ENCODE measurements at places on chromosomes 5 and 9. TPM values are rescaled to one million over a fixed set of nuclear protein-coding genes. Genes with fewer than 3 reads are reported as not detected.

DNA sequence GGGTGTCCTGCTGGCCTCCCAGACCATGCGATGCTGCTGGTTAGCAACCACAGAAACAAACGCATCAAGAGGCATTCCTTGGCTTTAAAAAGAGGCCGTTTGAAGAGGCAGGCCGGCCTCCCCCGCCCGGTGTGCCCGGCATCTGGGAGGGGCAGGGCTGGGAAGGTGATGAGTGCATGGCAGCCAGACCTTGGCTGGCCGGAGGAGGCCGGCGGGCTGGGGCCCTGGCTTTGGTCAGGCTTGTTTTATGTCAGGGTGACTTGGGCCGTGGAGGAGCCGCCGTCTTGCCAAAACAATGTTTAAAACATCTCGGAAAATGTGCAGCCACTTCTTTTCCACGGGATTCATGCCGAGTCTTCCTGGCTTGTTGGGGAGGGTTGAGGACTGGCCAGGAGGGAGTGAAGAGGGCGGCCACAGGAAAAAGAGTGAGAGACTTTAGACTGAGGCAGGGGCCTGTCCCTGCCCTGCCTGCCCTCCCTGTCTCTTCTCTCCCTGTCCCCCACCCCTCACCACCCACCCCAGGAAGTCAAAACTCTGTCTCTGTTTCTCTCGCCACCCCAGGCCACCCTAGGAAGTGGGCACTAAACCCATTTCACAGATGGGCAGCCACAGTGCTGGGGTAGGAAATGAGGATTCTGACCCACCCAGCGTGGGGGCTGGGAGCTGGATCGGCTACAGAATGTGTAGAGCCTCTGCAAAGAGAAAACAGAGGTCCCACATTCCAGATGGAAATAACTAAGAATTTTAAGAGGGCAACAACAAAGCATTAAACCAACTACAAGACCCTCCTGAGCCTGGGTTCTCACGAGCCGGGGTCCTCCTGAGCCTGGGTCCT, 143.0 kb downstream of the RXRA start:
- H3K27me3 ChIP-seq, result no peaks in the 10 kb centered on the region
- H3K4me3 ChIP-seq, result no peak overlapping the region
- DNase-seq, result no peak
- no peak overlapping the region for H3K27ac ChIP-seq
- H3K36me3 ChIP-seq, result no peaks in the 10 kb centered on the region

- H3K4me1 ChIP-seq, result no peaks in the 10 kb centered on the region
- H3K27ac ChIP-seq, result no peak overlapping the region
- H3K4me3 ChIP-seq, result no peak overlapping the region
These were observed 196.1 kb downstream of the GAS1 start for GRCh38 chr9:86751207-86751606.

DNA sequence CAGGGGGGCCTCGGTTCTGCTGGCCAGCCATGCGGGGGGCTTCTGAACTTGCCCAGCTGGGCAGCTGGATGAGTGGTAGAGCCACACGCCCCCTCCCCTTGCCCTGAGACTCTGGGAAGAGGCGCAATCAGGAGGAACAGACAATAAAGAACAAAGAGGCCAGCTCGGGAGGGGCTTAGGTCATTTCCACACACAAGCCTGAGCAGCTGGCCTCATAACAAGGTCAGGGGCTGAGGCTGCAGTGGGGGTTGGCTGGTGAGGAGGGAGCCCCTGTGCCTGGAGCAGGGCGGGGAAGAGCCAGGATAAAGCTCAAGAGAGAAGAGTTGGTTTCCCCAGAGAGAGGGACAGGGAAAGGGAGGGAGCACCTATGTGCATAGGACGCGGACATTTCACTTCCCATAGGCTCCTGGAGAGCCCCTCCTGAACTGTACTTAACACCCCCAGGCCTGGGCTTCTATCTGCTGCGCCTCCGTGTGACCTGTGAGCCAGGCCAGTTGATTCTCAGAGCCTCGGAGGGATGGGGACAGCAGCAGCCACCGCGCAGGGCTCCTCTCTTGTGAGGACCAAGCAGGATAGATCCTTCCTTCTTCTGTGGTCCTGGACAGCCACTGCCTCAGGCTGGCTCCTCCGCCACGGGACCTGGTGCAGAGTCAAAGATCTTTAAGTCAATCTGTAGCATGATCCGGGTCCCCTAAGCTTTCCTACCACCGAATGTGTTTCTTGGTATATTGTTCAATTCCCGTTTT, 75.3 kb upstream of the GGTA1 start:
- no peak overlapping the region for H3K27ac ChIP-seq
- peaks cover 9% of the 10 kb centered on the region for H3K4me1 ChIP-seq
- no peak overlapping the region for H3K4me3 ChIP-seq
- H3K36me3 ChIP-seq, result no peaks in the 10 kb centered on the region
- no peaks in the 10 kb centered on the region for H3K27me3 ChIP-seq

DNA sequence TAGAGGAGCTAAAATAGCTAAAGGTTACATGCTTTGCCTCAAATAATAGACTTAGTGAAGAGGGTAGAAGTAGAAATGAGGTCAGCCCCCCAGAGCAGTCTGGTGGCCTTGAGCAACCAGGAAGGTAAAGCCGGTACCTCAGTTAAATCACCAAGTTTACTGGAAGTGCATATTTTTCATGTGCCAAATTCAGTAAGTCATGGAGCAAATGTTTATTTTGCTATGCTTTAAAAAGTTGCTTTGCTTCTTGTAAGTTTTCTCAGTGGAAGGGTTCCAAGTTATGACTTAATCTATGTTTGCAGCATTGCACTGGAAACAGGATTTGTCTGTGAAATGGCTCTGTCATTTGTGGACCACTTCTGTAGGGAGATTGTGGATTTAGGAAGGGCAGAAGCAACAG, 256.7 kb downstream of the ARRDC3 start:
- no peak for DNase-seq
- no peak overlapping the region for H3K4me3 ChIP-seq
- H3K36me3 ChIP-seq, result 0 out of 2 replicates have a peak, but pooled peaks cover 2% of the 10 kb centered on the region
- no peak overlapping the region for H3K27ac ChIP-seq
- H3K4me1 ChIP-seq, result 0 out of 2 replicates have a peak, but pooled peaks cover 4% of the 10 kb centered on the region
- H3K27me3 ChIP-seq, result no peaks in the 10 kb centered on the region

GRCh38 chr5:151202381-151203139, 21.3 kb downstream of the CCDC69 start:
- no peak for DNase-seq
- no peaks in the 10 kb centered on the region for H3K36me3 ChIP-seq
- no peaks in the 10 kb centered on the region for H3K27me3 ChIP-seq

DNA sequence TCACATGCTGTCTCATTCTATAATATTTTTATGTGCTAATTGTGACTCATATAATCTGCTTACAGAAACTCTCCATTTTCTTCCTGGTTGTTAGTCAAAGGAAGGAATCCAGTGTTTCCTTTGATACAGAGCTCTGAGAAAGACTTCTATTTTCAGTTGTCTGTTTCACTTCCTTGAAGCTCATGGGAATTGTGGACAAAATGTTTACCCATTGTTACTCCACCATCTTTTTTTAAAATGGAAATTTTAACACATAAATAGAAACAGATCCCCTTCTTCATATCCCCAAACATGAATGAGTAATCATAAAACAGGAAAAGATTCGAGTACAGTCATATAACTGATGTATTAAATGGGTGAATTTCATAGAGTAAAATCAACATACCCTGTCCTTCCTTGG, 42.0 kb upstream of the KCNN2 start:
- no peaks in the 10 kb centered on the region for H3K4me1 ChIP-seq
- H3K4me3 ChIP-seq, result no peak overlapping the region
- H3K27ac ChIP-seq, result no peak overlapping the region
- peaks cover 3% of the 10 kb centered on the region for H3K36me3 ChIP-seq

DNA sequence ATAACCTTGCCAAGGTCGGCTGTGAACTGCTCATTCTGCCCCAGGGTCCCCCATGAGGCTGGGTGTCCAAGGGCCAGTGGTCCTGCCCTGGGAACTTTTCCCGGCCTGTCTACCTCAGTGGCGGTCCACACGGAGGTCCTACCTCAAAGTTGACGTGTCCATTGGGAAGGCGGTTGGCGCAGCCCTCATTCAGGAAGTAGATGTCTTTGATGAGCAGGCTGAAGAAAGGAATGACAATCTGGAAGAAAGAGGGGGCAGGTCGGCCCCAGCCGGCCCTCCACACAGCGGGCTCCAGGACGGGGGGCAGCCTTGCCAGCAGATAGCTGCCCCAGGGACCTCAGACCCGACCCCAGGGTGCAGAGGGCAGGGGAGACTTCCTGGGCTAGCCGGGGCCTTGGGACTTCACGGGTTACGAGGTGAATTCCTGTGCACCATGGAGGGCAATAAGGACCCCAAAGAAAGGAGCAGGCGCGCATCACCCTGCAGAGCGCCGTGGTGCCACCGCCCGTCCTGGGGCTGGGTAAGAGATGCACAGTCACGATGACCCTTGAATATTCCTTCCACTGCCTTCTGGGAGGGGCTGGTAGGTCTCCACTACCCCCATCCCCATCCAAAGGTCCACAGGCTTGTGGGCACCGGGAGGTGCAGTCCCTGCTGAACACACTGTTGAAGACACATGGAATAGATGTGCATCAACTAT, 42.9 kb upstream of the RNF130 start:
- DNase-seq, result no peak
- H3K36me3 ChIP-seq, result no peaks in the 10 kb centered on the region
- H3K4me3 ChIP-seq, result no peak overlapping the region

DNA sequence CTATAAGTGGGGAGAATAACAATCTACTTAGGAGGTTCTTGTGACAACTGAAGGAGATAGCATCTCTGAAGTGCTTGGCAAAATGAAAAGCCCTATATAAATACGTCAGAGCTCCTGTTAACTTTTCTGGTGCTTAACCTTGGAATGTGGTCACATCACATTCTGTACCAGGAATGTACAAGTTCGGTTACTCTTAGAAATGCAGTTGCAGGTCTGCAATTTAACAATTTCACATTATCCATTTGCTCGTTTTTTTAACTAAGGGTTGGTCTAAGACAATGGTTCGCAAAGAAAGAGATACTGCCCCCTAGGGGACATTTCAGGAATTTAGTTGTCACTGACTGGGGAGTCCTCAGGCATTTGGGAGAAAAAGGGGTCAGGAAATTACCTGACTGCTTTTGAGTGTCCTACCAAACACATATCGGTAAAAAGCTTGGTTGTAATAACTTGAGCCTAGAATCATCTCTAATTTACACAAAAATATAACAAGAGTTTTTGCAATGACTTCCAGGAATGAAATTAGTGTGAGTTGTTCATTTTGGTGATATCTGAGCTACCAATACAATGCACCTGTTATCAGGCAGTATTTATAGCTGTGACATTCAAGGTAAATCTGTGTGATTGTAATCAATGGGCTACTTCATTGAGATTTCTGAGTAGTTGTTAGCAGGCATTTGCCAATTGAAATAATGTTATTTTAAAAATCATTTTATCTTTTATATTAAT, 5.4 kb upstream of the HBEGF start:
- H3K27ac ChIP-seq, result no peak overlapping the region
- H3K36me3 ChIP-seq, result no peaks in the 10 kb centered on the region
- H3K27me3 ChIP-seq, result no peaks in the 10 kb centered on the region
- H3K4me3 ChIP-seq, result no peak overlapping the region
- peaks cover 7% of the 10 kb centered on the region for H3K4me1 ChIP-seq

DNA sequence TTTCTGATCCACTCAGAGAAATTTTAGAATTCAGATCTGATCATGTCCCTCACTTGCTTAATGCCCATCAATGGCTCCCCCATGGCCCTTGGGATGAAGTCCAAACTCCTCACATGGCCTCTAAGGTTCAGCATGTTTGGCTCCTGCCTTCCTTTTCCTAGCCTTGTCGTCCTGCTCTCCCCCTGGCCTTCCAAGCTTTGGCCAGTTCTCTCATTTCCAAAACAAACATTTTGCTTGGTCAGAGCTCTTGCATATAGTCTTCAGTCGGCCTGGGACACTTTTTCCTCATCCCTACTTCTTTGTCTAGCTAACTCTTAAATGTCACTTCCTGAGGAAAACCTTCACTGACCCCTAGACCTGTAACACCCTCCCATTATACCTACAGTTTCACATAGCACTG, 37.1 kb upstream of the PPP3R2 start:
- no peaks in the 10 kb centered on the region for H3K27me3 ChIP-seq
- no peaks in the 10 kb centered on the region for H3K4me1 ChIP-seq
- DNase-seq, result no peak
- no peak overlapping the region for H3K27ac ChIP-seq

- DNase-seq, result no peak
- H3K27ac ChIP-seq, result no peak overlapping the region
- no peaks in the 10 kb centered on the region for H3K27me3 ChIP-seq
- no peaks in the 10 kb centered on the region for H3K4me1 ChIP-seq
These were observed 47.9 kb upstream of the PLCXD3 start for GRCh38 chr5:41558295-41558694.

GRCh38 chr5:148788636-148789035, 37.8 kb upstream of the ADRB2 start:
- no peak for DNase-seq
- H3K27me3 ChIP-seq, result no peaks in the 10 kb centered on the region
- H3K36me3 ChIP-seq, result no peaks in the 10 kb centered on the region
- H3K4me3 ChIP-seq, result no peak overlapping the region
- H3K4me1 ChIP-seq, result no peaks in the 10 kb centered on the region
- no peak overlapping the region for H3K27ac ChIP-seq

- no peak for DNase-seq
- H3K27me3 ChIP-seq, result no peaks in the 10 kb centered on the region
- H3K4me1 ChIP-seq, result peaks cover 8% of the 10 kb centered on the region
- no peak overlapping the region for H3K4me3 ChIP-seq
These were observed 232.2 kb downstream of the DENND1A start for GRCh38 chr9:123697686-123698085.

- no peak for DNase-seq
- no peaks in the 10 kb centered on the region for H3K4me1 ChIP-seq
- H3K4me3 ChIP-seq, result no peak overlapping the region
- no peak overlapping the region for H3K27ac ChIP-seq
These were observed 47.9 kb upstream of the ZBTB43 start for GRCh38 chr9:126756876-126757415.

DNA sequence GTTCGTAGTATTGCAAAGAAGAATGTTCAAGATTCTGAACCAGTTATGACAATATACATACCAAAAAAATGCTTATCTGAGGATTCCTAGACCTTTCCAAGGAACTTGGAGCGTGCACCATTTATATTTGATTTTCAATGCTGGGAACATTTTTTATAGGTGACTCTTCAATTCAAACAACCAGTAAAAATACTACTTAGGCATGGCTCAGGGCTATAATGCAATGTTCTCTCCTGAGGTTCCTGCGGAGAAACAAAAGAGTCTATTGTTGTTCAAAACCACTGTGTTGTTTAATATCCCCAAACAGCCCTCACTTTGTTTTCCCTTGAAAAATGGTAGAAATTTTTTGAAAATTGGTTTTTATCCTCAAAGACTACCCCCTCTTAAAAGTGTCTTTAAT, 335.7 kb upstream of the IZUMO3 start:
- H3K27me3 ChIP-seq, result no peaks in the 10 kb centered on the region
- no peaks in the 10 kb centered on the region for H3K36me3 ChIP-seq
- H3K4me3 ChIP-seq, result no peak overlapping the region
- no peak for DNase-seq

GRCh38 chr9:133762488-133763271, 24.5 kb upstream of the SARDH start:
- no peak overlapping the region for H3K27ac ChIP-seq
- peaks cover 36% of the 10 kb centered on the region for H3K36me3 ChIP-seq
- H3K4me3 ChIP-seq, result no peak overlapping the region

- no peak overlapping the region for H3K4me3 ChIP-seq
- H3K36me3 ChIP-seq, result no peaks in the 10 kb centered on the region
- peaks cover 5% of the 10 kb centered on the region for H3K4me1 ChIP-seq
- DNase-seq, result no peak
- no peak overlapping the region for H3K27ac ChIP-seq
These were observed 105.1 kb downstream of the MSX2 start for GRCh38 chr5:174829511-174829864.

- DNase-seq, result no peak
- H3K27ac ChIP-seq, result no peak overlapping the region
- no peaks in the 10 kb centered on the region for H3K4me1 ChIP-seq
These were observed 234.6 kb downstream of the ADGRV1 start for GRCh38 chr5:90793183-90793582.

The CATSPER3 gene
- 0.44 TPM for total RNA-seq

The IFNK gene
- total RNA-seq, result not detected

The FASTKD3 gene
- 8.7 TPM for total RNA-seq

The FGF1 gene
- not detected for total RNA-seq

The ADGRD2 gene
- total RNA-seq, result 1.6 TPM

Data from WTC11 (cell line).